ENCODE measurements at places on chromosomes 7 and 10.

DNA sequence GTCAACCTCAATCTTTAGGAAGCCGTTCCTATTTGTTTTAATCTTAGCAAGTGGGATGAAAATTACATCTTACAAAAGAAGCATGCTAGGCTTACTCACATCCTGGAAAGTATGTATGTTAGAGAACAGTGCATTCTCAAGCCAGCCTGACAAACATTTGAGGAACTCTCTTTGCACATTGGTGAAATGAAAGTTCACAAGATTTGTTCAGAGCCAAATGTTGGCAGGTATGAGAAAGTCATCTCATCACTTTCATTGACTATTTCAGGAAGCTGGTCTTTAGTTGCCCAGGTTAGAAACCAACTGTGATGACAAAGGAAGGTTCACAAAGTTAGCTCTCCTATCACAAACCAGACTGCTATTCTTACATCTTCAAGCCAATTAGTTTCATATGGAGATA is 57.1 kb downstream of the ABCB1 start:
- no peak for DNase-seq

- DNase-seq: no peak
Observed at GRCh38 chr7:129366-130221, 62.8 kb upstream of the FAM20C start.

- no peak for DNase-seq
Observed at GRCh38 chr7:24931844-24932243, 48.1 kb downstream of the OSBPL3 start.

DNA sequence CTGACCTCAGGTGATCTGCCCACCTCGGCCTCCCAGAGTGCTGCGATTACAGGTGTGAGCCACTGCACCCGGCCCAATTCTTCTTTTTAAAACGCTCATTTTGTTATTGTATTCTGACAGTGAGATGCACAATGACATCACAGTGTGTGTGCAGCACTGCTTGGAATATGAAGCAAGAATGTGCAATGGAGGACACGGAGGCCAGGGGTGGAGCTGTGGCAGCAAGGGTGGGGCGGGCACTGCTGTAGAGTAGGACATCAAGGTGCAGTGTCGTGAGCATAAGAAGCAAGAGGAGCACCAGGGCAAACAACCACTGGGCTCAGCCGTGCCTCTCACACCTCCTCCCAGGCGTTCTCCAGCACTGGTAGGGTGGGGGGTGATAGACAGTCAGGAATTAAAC is 26.8 kb upstream of the GRID1 start:
- DNase-seq: no peak

DNA sequence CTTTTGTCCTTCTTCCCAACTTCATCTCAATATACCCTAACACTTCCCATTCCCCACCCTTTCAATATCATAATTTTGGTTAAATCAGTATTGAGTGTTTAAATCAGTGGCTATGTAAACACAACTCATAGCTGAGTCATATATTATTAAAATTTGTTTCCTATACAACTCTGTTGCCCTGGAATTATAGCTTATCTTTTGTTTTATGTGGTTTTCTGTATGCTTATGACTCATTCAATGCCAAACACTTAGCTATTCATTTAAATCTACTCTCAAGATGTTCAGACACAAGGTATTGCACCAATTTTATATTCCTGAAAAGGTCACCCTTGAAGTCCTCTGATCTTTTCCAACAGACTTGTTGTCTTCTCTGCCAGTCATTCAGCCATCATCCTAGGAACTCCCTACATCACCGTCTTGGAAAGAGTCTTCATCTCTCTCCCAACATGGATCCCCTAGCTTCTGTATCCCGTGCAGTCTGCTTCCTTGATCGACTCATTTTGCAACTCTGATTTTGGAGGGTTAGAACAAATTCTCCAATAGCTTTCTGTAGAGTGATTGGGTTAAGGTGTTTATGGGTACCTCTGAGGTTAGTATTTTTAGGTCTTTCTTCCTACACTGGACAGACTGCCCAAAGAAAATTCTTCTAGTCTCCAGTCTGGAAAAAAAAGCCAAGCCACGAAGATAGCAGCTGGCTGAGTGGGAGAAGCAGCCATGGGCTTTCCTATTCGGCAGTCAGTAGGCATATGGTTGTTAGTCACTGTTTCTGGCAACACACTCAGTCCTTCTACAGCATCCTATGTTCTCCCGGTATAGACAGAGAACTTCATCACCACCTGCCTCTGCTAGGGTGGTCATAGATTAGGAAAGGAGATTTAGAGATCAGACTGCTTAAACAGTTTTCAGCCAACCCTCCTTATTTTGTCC is 102.1 kb downstream of the CRPPA start:
- no peak for DNase-seq

DNA sequence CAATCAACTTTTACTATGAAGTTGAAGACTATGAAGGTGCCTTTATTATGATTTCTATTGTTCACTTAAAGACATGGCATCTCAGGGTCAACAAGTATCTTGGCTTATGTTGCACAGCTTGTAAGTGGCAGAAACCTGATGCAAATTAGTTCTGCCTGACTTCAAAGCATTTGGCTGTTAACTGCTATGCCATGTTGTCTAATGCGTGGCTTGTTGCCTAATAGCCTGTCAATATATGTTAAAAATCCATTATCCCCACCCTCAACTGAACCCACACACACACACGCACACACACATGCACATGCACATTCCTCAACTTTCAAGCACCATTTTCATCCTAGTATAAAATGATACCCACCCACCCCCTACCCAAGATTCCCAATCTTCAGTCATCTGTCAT is 217.1 kb downstream of the NRG3 start:
- DNase-seq: no peak

- DNase-seq: no peak
Observed at GRCh38 chr10:20598590-20598989, 298.5 kb downstream of the NEBL start.

DNA sequence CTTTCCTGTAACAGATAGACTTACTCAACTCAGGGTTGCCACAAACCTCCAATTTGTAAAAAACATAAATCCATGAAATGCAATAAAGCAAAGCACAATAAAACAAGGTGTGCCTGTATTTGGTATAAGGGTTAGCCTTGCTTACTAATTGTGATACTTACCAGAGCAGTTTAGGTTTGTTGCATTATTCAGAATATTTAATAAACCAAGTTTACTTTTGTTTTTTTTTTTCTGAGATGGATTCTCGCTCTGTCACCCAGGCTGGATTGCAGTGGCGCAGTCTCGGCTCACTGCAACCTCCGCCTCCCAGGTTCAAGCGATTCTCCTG is 79.6 kb downstream of the SEC61G start:
- no peak for DNase-seq

Data from activated naive CD8-positive, alpha-beta T cell treated with anti-CD3 and anti-CD28 coated beads, Interleukin-2, amount 50 U/mL, for 24 hours (primary cell).